ENCODE measurements at places on chromosomes 2 and 18.

GRCh38 chr2:84705858-84706257, 175.0 kb downstream of the TRABD2A start:
- DNase-seq, result no peak

GRCh38 chr18:5979971-5980457, 84.7 kb upstream of the TMEM200C start:
- no peak for DNase-seq

- no peak for DNase-seq
These were observed 455.1 kb upstream of the DDX18 start for GRCh38 chr2:117359266-117359914.

DNA sequence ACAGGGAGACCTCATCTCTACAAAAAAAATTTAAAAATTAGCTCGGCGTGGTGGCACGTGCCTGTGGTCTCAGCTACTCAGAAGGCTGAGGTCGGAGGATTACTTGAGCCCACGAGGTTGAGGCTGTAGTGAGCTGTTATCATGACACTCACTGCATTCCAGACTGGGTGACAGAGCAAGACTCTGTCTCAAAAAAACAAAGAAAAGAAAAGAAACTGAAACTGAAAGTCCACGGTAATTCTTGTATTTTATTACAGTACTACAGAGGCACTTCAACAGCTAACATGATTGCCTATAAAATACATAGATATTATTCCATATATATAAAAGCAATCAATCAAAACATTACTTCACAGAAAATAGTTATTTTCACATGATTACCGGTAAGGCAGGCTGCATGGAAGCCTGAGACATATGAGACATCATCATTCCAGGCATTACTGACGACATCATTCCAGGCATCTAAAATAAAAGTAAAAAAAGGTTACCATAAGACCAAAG, 23.1 kb downstream of the PRPF40A start:
- DNase-seq, result no peak

GRCh38 chr2:132562245-132562644, 107.8 kb downstream of the LYPD1 start:
- no peak for DNase-seq

DNA sequence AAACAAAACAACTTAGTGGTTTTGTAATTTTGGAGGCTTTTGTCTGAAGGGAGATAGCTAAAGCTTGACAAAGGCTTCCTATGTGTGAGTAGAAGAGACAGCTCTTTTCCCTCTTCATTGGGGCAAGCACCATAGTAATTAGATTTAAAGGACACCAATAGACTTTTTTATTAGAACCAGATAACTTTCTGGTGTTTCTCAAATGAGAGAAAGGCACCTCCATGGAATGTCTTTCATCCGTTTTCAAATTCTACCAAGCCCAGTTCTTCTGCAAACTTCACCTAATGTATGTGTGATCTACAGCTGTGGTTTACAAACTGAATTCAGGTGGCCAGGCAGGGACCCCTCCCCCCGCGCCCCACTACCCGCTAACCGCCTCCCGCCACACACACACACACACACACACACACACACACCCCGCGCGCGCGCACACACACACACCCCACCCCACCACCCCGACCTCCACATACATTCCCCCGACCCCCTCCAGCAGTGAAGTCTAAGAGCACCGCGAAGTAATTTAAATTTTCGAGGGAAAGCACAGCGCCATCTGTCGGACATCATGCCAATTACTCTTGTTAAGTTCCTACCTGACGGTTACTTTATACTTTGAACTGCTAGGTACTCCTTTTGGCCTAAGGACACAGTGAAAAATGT, 31.6 kb upstream of the PPP1R1C start:
- DNase-seq, result peak; percentile 17

- no peak for DNase-seq
These were observed 160.0 kb downstream of the DNAH6 start for GRCh38 chr2:84676295-84676694.

DNA sequence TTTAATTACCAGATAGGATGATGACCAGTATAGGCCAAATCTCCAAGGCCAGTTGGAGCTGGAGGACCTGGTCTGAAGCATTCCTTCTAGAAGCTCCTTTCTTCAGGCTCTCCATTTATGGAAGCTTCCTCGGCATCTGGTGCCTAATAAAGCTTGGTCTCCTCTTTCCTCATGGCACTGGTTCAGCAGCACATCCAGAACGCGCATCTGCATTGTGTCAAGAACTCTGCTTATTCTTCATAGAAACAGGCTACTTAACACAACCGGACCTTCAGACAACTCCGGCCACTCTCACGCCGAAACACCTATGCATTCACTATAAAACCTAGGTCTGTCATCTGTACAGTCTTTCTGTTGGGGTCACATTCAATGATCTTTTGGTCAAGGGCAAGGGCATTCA, 99.8 kb downstream of the COL6A3 start:
- DNase-seq, result no peak

- no peak for DNase-seq
These were observed 800 bp downstream of the HOXD13 start for GRCh38 chr2:176093145-176093897.

- DNase-seq, result no peak
These were observed 234.3 kb upstream of the LYPD1 start for GRCh38 chr2:132904142-132904842.

GRCh38 chr2:242054881-242055801, 185.6 kb downstream of the RTP5 start:
- no peak for DNase-seq

DNA sequence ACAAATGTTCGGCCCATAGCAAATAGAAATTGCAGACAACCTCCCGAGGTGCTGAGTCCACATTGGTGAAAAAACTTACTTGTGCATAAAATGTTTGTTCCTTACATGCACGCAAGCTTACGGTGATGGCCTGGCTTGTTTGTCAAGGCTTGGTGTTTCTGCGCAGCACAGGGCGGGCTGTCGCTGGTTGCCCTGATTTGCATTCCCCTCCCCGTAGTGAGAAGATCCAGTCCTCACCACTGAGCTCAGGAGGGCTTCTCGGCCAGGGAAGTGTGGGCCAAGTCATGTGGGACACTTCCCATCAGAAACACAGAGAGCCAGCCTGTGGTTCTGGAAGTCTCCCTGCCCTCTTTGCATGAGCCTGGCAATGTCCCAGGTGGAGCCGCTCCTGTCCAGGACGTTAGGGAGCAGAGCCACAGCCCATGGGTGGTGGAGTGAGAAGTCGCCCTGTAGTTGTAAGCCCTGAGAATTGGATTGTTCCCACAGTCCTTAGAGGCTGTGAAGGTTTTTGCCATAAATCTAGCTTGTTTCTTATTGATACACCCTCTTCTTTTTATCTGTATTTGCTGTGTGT, 152.7 kb downstream of the TWIST2 start:
- DNase-seq, result no peak

- DNase-seq, result no peak
These were observed 8.3 kb downstream of the GYPC start for GRCh38 chr2:126664234-126664633.

DNA sequence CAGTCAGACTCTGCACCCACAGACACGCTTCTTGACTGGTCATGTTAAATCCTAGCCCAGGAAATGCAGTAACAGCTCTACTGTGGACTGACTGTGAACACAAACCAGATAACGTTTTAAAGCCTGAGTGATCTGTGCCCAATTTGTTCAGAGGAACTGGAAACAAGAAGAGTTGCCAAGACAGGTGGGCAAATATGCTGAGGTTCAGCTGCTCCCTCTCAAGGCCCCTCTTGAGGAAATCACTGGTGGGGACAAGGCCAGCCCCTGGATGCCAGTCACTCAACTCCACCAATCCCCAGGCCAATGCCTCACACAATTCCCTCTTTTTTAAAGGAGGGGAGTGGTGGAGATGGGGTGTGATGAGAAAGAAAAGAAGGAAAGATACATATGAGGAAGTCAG, 261.2 kb downstream of the ALK start:
- no peak for DNase-seq

DNA sequence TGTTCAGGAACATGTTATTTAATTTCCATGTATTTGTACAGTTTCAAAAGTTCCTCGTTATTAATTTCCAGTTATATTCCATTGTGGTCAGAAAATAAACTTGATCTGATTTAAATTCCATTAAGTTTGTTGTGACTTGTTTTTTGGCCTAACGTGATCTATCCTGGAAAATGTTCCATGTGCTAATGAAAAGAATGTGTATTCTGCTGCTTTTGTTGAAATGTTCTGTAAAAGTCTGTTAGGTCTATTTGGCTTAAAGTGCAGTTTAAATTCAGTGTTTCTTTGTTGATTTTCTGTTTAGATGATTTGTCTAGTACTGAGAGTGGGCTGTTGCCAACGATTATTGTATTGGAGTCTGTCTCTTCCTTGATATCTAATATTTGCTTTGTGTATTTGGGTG, 148.0 kb downstream of the UBR3 start:
- no peak for DNase-seq

DNA sequence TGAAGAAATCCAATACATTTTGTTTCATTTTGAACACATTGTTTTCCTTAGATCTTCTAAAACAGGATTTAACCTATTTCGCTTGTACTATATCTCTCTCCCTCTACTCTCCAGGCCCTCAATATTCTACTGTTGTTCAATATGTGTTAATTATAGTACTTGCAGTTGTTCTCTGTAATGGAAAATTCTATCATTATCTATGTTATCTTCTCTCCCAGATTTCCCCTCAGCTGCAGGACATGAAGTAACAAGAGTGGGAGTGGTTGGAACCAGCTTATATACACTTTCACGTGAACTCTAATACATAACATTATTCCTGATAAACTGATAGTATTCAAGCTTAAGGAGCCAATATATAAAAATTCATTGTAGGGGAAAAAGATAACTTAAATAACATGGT, 7.0 kb upstream of the STRN start:
- no peak for DNase-seq

- DNase-seq, result no peak
These were observed 27.0 kb downstream of the MFSD6 start for GRCh38 chr2:190435031-190435670.

GRCh38 chr2:108988796-108989713, at the start of gene EDAR:
TSS of gene EDAR (minus strand) at chr2:108989220. CDS start at chr2:108931014, 58,206 bp downstream.
- DNase-seq, result no peak

GRCh38 chr18:79218605-79219190, 149.5 kb downstream of the ATP9B start:
- DNase-seq, result no peak

GRCh38 chr2:33220533-33220932, 255.9 kb upstream of the RASGRP3 start:
- no peak for DNase-seq

All from activated CD8-positive, alpha-beta memory T cell treated with anti-CD3 and anti-CD28 coated beads for 1 hour (primary cell).